A549 treated with dexamethasone at 1 μM for 4 hours (cell line): ENCODE measurements at places on chromosomes 11 and 22. TPM values are rescaled to one million over a fixed set of nuclear protein-coding genes. Genes with fewer than 3 reads are reported as not detected.

The KREMEN1 gene
- 3.4 to 5.7 TPM (median 4.6 TPM) in 5 replicates for total RNA-seq

The MPPED2 gene
- total RNA-seq = not detected in 5 replicates

The TRIM64C gene
- total RNA-seq = not detected in 5 replicates

The TBX10 gene
- total RNA-seq = not detected in 5 replicates

The AHNAK gene
- 298 to 478 TPM (median 418 TPM) in 5 replicates for total RNA-seq

The TXNRD2 gene
- 30.3 to 38.5 TPM (median 32.5 TPM) in 5 replicates for total RNA-seq

The GAB4 gene
- not detected in 5 replicates for total RNA-seq

The UEVLD gene
- total RNA-seq = 16.6 to 24.4 TPM (median 21.5 TPM) in 5 replicates

The NXPE4 gene
- total RNA-seq = not detected in 5 replicates
